ENCODE measurements at places on chromosomes 16 and 17.
A peak's percentile ranks its signal among the peaks of the same experiment; 100 is the strongest.

DNA sequence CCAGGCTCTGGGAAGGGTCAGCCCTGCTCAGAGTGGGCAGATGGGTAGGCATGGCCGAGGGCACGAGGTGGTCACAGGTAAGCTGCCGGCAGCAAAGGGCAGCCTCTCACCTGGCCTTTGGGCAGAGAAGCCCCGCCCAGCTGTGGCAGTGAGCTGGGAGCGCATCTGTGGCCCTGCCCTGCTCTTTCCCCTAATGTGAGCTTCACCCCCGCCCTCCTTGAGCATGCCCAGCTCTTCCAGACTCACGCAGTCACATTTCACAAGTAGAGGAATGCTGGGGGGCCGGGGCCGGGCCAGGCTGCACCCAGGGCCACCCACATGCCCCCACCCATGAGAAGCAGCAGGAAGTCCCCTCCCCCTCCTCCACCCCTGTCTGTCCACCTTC, 40.7 kb upstream of the SLC38A10 start:
- no peak for DNase-seq

DNA sequence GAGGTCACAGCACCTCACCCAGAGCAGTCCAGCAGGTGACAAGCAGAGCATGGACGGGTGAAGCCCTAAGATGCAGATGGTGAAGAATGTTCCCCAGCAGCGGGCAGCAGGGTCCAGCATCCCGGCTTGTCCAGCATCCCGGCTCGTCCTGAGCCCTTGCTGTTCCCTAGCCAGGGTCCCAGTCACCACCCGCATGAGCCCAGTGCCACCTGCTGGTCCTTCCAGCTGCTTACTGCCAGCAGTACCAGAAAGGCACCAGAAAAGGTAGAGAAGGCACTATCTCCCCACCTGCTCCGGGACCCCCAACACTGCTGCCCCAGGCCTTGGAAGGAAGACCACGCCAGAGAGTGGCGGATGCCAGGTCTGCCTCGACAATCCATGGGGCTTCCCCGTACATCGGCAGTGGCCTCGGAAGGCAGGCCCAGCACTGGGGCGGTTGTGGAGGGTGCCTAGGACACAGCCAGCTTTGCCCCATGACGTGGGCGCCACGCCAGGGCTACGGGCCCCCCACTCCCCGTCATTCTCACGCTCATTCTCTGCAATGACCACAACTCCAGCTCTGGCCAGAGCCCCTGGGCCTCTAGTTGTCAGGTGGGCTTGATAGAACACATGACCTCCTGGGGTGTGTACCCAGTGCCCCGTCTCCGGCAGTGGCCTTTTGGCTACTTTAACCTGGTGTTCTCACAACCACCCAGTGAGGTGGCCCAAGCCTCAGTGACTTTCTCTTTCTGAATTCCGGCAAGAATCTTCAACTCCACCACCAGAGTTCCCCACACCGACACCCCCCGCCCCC, 1.4 kb downstream of the CENPX start:
- no peak for DNase-seq

DNA sequence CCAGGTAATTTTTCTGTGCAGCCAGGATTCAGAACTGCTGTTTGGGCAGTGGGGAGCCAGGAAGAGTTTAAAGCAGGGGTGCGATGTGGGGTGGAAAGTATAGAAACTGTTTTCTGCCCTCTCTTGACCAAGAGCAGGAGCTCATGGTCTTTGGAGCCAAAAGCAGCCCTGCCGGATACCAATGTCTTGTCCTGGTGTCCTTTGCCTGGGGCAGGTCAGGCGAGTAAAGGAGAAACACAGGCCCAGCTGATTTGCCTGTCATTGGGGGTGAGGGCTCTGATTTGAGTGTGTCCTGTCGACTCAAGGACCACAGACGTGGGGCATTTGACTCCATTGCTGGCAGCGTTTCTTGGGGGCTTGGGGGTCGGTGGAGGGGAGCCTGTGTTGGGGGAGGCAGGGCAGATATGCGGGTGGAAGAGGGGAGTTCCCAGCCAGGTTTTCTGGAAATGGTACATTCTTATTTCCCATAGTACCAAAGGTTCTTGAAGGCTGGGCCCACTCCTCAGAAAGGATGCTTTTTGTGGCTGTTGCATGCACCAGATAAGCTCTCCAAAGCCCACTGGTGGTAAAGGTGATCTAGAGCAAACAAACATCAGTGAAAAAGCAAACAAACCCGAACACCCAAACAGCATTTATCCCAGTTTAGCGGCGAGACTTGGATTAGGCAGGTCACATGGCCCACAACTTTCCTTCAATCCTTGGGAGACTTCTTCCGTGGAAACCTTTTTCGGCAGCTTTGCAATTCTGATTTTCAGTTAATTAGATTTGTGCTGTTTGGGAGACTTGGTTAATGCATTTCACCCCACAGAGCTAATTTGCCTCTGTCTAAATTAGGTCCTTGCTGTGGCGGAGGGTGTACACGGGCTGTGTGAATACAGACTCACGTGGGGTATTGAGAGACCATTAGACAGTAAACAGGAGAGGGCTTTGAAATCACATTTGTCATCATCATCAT, 59.0 kb downstream of the MSI2 start:
- DNase-seq, result no peak

DNA sequence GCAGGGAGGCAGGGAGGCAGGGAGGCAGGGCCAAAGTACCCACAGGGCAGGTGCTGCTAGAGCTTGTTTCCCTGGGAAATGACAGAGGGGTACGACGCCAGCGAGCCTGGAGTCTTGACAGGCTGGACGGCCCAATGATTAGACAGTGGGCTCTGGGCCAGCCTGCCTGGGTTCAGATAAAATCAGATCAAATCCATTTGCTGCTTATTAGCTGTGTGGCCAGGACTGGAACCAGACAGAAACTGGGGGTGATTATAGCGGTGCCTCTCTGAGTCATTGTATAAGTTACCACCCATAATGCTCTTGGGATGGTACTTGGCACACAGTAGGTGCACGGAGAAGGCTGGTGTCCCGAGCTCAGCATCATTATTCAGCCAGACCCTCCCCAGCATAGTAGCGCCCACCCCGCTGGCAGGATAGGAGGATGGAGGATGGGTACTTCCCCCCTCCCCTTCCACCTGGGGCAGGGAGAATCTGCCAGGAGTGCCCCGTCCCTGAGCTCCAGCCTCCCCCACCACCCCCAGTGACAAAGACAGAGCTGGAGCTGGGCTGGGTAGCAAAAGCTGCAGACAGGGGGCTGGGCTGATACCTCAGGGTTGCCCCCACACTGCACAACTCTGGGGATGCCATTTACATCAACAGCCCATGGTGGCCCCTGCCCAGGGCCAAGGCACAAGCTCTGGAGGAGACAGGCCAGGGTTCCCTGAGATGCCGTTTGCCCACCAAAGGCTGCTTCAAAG, 77.6 kb upstream of the TNRC6C start:
- DNase-seq, result no peak

DNA sequence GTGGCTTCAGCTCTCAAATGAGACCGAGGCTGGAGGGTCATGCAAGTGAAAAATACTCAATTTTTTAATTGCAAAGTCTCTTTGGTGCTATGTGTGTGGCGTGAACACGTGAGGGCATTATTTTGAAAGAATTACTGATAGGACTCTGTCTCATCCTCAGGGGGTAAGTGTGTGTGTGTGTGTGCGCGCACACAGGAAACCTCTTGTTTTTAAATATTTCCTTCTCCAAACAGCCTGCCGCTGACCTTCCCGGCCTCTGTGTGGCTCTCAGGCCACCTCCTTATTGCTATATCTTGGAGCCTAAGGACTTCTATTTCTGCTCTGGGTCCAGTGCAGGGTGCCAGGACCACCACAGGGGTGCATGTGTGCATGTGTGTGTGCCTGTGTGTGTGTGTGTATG, 99.7 kb downstream of the CMIP start:
- no peak for DNase-seq

DNA sequence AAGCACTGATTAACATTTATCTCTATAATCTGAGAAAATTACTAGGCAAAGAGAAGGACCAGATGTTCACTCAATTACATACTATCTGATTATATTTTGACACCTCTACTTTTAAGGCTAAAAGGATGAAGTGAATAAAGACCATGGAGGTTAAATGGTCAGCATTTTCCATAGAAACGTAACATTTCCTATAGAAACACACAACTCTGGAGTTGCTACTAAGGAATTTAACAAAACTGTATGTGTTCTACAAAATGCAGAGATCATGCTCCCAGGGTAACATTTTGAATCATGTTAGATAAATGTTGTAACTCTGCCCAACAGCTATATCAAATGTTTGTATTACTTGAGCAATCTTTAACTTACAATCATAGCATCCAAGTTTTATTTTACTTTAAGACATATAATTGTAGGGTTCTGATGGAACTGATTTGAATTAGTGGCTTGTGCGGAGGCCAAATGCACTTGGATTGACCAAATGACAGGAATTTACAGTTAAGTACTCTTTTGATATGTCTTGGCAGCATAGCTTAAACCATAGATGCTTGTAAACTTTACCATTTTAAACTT, 97.7 kb downstream of the RPGRIP1L start:
- no peak for DNase-seq

DNA sequence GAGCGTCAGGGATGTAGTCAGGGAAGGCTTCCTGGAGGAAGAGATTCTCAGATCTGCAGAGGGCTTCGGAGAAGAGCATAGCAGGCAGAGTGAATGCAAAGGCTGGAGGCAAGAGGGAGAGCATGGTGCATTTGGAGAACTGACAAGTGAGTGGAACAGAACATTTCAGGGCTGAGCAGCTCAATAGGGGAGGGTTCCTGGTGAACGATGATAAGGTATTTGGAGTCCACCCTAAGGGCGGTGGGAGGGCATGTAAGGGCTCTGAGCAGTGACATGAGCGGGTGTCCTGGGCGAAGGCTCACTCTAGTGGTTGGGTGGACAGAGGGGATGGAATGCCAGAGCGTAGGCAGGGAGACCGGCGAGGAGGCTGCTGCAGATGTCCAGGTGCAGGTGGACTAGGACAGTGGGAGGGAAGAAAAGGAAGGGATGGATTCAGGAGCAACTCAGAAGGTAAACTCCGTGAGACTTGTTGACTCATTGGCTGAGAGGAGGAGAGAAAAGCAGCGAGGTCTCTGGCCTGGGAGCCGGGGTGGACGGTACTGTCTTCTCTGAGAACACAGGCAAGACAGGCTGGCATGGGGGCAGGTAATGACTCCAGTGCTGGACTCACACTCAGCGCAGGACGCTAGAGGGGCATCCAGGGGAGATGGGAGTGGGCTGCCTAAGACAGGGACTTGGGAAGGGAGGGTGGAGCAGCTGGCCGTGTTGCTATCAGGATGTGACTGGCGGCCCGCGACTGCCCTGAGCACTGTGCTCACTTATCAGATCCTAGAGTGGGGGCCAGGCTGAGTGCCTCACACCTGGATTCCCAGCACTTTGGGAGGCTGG, 1.4 kb upstream of the PITPNA start:
- no peak for DNase-seq

DNA sequence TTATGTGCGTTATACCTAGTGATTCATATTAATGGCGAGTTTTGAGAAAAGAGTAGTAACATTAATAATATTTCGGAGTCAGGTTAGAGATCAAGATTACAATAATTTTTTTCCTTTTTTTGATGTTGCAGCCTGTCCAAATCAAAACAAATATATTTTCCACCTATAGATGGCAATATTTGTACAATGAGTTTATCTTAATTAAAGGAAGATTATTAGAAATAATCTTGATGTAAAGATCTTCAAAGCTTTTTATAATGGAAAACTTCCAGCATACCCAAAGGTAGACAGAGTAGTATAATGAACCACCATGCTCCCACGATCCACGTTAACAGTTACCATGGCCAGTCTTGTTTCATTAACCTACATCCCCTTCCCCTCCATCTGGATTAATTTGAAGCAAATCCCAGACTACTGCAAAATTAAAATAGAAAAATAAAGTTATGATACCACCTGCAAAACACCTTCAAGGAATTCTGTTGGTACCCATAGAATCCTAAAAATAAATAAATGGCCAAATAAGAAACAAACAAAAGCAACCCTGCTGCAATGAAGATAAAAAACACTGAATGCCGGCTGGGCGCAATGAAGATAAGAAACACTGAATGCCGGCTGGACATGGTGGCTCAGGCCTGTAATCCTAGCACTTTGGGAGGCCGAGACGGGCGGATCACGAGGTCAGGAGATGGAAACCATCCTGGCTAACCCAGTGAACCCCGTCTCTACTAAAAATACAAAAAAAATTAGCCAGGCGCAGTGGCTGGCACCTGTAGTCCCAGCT, 46.5 kb upstream of the GINS3 start:
- DNase-seq, result no peak

- DNase-seq, result no peak
These were observed 1.6 kb upstream of the SEBOX start for GRCh38 chr17:28366605-28367004.

GRCh38 chr16:86978445-86979030, 338.7 kb downstream of the C16orf95 start:
- DNase-seq, result no peak

DNA sequence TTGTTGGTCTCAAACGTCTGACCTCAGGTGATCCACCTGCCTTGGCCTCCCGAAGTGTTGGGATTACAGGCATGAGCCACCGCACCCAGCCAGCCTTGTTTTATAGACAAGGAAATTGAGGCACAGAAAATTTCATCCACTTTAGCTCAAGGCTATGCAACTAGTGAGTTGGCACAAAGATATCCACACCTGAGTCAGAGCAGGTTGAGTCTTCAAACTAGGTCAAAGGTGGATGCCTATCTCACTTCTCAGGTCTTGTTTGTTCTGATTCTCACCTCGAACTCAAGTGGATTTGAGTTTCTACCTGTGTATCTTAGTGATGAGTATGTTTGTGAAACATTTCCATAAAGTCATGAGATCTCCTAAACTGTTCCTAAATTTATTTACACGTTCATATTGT, 35.6 kb upstream of the GAS7 start:
- no peak for DNase-seq

- peak; percentile 14 for DNase-seq
These were observed 1.2 kb downstream of the USP7 start for GRCh38 chr16:8962393-8963009.

DNA sequence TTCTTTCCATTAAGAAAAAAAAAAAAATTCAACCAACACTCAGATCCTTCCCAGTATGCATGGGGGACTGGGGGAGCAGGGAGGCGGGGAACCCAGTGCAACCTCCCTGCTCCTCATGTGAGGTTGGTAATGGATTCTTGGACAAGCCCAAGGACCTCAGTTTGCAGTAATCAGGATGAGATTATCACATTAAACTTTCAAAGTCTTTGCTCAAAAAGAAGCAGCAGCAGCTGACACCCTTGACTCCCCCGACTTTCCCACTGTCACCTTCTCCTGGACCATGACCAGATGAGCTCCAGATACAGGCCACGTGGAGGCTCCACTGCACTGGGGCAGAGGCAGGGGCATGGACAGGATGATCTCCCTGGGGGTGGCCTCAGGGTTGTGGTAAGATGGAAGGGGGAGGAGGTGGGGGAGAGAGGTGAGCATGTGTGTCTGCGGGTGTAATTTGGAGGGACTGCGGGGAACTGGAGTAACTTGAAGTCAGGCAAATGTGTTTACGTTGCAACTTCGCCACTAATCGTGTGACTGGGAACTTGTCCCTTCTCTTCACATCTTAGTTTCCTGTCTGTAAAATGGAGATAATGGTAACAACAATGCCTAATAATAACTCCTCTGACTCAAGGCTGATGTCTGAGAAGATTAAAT, 19.8 kb downstream of the ZNF385C start:
- DNase-seq, result no peak

- DNase-seq, result no peak
These were observed 318.9 kb downstream of the SNX29 start for GRCh38 chr16:12295395-12295794.
